Fibroblast of the conjunctiva (primary cell): ENCODE measurements at places on chromosomes 5 and 9.

DNA sequence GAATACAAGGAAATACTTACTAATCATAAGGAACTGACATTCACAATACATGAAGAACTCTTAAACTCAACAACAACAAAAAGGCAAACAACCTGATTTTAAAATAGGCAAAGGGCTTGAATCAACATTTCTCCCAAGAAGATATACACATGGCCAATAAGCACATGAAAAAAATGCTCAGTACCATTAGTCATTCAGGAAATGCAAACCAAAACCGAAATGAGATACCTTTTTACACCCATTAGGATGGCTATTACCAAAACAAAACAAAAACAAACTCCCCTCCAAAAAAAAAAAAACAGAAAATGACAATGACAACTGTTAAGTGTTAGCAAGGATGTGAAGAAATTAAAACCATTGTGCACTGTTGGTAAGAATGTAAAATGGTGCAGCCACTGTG, 104.1 kb upstream of the ZNF462 start:
- DNase-seq: no peak

- no peak for DNase-seq
Measured at GRCh38 chr5:52334367-52334766, 453.3 kb upstream of the ITGA1 start.

- DNase-seq: no peak
Measured at GRCh38 chr5:75389430-75389829, 52.4 kb downstream of the HMGCR start.

GRCh38 chr5:9212605-9213004, 333.3 kb downstream of the SEMA5A start:
- DNase-seq: no peak

- no peak for DNase-seq
Measured at GRCh38 chr5:174344335-174344734, 298.8 kb downstream of the NSG2 start.

GRCh38 chr5:15116996-15117395, 245.4 kb upstream of the ANKH start:
- DNase-seq: no peak

DNA sequence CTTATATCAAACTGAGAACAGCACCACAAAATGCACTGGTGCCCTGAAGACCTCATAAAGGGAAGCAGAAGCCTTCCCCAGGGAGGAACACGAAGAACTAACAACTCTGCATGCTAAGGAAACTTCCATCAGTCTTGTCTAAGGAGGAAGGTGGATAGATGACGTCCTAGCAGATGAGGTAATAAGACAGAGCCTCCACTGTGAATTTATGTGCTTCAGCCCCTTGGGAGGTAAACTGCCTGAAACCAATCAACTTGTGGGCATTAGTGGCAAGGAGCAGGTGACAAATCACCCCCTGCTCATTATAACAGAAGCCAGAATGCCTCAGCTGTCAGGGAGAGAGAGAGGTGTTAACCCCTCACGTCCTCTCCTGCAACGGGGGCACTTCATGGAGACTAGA, 48.9 kb upstream of the SPIN1 start:
- DNase-seq: no peak

DNA sequence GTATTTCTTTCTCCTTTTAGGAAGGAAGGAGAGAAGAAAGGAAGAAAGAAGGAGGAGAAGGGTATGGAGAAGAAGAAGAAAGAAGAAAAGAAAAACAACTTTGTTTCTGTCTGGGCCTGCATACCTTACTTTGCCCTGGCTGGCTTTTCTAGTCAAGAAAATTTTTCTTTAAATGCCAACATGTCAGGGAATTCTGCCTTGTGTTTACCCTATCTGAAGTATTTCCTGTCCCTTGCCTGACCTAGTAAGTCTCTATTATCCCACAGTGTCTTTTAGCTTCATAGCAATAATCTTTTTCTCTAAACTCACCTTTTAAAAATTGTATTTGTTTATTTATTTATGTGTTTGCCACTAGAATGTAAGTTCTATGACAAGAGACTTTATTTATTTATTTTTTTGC, 1864.1 kb downstream of the EFNA5 start:
- no peak for DNase-seq

- no peak for DNase-seq
Measured at GRCh38 chr5:147170603-147171002, 64.2 kb upstream of the STK32A start.

DNA sequence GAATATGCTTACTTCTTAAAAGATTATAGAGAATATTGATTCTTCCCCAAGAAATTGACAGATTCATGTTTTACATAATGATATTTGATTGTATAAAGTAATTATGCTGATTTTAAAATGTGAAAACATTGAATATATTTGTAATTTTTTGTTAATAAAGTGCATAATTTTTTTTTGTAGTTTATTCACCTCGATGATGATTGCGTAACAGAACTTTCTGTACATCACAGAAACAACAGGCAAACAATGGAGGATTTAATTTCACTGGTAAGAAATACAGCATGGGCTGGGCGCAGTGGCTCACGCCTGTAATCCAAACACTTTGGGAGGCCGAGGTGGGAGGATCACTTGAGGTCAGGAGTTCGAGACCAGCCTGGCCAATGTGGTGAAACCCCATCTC, 70.1 kb downstream of the MELK start:
- DNase-seq: no peak
